ENCODE measurements at places on chromosomes 11 and 22.
A peak's percentile ranks its signal among the peaks of the same experiment; 100 is the strongest.

GRCh38 chr11:106733635-106734034 is 284.6 kb downstream of the GUCY1A2 start:
- no peak for DNase-seq

- no peak for DNase-seq
Measured at GRCh38 chr11:31340903-31341572, 28.5 kb downstream of the DCDC1 start.

- DNase-seq = no peak
Measured at GRCh38 chr11:116224154-116224888, 548.5 kb downstream of the BUD13 start.

DNA sequence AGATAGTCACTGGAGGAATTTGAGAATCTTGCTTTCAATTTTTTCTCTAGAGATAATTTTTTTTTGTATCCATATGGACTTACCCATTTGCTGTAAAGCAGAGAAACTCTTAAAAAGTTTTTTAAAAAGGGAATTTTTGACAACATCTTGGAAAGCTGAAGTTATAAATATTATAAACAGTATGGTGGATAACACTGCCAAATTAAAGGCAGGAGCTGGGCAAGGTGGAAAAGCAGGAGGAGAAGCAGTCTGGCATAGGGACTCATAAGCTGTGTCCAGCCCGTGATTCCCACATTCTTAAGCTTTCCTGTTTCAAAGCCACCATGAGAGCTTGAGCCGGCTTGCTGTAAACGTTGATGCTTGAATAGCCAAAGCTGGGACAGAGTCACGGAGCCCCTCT is 149.5 kb downstream of the NAV2 start:
- DNase-seq = no peak

GRCh38 chr11:29200791-29201562 is 815.9 kb downstream of the KCNA4 start:
- DNase-seq = no peak

DNA sequence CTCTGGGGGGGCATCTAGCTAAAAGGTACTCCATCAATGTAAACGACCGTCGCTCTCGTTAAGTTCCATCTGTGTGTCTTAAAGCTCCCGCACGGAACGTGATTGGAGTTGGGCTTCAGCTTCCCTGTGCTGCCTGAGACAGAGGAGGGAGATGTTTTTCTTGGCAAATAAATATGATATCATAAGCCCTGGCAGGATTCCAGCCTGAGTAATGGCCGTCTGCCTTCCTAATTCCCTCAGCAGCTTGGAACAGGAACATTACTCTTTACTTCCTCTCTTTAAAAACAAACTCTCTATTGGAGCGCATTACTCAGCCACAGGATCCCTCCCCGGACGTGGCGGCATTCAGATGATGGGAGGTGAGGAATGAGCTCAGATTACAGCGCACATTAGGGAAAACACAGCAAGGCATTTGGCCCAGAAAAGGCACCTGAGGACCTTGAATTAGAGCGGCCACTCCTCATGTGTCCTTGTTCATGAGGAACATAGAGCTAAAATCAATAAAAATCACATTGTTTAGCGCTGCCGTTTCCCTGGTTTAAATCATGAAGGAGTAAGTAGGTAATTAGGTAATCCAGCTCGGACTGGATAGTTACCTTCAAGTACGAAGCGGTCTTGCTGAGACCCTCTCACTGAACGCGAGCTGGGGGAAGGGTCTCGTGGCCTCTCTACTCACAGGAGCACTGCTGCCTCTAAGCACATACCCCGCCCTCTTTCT is 230.4 kb downstream of the ST3GAL4 start:
- peak; percentile 68 for DNase-seq

GRCh38 chr11:71962428-71963038 is 33.7 kb downstream of the RNF121 start:
- no peak for DNase-seq

DNA sequence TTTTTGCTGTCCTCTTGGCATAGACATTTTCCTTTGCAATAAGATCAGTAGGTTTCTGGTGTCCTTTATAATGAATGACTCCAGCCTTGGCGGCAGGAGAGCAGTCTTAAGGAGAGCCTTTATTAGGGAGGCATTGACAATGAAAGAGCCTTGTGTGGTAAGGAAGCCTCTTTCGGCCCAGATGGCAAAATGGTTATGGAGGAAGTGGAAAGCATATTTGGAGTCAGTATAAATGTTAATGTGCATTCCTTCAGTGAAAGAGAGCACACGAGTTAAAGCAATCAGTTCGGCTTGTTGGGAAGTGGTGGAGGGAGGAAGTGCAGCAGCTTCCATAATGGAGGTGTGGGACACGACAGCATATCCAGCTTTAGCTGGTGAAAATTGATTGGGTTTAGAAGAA is 18.1 kb upstream of the ANO1 start:
- no peak for DNase-seq

DNA sequence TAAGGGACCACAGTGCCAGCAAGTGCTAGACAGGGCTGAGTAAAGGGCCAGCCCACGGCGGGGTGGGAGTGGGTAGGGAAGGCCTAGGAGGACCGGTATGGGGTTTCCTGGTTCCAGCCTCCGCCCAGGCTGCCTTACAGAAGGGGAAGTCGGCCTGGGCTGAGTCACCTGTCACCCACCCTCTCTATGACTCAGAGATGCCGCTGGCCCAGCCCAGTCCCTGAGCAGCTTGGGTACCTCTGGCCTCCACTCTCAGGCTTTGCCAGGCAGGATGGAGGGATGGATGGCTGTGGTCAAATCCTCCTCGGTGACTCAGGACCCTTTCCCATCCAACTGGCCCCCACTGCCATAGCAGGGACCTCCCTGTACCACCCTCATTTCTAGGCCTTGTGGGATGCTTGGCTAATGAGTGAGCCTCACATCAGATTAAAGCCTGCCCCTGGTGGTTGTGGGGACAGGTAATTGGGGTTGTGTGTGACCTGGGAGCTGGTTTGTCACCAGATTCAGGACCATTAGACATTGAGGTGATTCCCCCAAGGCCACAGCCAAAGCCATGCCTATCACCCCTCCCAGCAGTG is 13.9 kb downstream of the SLC35E4 start:
- DNase-seq = peak; percentile 65

DNA sequence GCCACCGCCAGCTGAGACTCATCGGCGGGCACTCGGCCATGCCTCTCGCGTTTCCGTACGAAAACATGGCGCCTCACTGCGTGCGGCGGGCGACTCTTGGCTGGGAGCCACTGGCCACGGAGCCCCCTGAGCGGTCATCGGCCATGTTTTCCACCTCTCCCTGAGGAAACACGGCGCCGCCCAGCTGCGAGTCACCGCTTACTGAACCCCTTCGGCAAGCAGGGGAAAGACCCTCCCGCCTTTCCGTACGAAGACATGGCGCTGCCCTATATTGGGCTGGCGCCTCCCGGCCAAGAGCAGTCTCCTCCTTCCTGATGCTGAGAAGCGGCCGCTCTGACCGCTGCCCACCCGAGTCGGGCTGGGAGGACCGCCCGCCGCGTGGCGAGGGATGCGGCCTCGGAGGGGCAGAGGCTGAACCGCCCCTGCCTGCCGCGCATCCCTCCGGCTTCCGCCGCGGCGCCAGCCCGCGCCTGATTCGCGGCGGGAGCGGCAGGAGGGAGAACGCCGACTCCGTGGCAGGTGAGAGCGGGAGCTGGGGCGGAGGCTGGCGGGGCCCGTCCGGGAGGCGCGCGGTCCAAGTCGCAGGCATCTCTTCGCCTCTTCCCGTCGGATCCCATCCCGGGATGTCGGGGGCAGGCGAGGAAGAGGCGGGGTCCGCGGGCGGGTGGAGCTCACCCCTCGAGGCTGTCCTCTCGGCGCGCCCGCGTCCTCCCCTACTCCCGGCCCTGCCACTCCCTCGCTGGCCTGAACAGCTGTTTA is at the start of gene TCP11L1:
TSS of gene TCP11L1 (plus strand) at position 299 of the 759 bp plus-strand sequence. CDS start 4,202 bp downstream, outside the sequence.
- DNase-seq = no peak

GRCh38 chr11:8289492-8289918 is 25.8 kb upstream of the LMO1 start:
- no peak for DNase-seq

DNA sequence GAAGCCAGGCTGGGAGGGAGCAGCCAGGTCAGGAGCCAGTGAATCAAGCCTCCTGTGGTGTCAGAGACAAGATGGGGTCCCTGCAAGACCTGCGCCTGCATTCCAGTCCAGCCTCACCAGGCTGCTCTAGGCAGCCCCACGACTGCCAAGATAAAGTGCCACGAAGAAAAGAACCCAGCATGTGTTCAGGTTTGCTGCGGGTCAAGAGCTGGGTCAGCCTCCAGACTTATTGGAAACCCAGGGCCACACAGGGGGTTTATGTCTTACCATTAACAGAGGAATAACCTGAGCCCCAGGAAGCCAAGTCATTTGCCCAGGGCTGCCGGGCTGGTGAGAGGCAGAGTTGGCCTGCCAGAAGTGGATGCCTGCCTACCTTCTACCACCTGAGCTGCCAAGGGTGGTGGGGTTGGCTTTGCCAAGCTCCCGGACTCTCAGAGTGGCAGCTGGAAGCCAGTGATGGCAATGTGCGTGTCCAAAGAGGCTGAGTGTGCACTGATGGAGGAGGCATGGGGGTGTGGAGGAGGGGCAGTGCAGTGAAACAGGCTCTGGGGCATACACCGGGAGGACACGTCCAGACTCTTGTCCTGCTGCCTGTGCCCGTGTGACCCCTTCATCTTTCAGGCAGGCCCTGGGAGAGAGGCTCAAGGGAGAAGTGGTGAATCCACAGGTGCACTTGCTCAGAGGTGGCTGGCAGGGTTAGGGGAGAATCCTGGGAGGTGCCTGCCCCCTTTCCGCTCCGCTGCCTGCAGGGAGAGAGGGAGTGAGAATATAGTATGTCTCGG is 1.7 kb downstream of the RASD2 start:
- DNase-seq = no peak

- DNase-seq = no peak
Measured at GRCh38 chr22:20238536-20238900, 29.6 kb downstream of the RTN4R start.

- DNase-seq = no peak
Measured at GRCh38 chr22:24969560-24970301, 17.2 kb downstream of the KIAA1671 start.

DNA sequence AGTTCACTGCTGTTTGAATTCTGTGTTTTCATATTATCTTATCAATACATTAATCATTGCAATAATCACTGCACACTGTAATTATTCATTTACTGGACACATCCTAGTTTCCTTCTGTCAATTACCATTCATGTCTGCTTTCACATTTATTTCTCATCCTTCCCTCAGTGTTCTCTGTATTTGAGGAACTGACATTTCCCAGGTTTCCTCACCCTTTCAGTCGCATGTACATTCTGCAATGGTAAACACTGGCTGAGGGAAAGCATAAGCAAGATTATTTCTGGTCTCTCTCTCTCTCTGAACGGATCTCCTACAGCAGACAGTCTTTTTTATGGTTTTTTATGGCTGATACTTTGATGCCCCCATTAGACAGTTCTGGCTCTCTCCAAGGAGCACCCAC is 4.2 kb upstream of the HBD start:
- DNase-seq = no peak

- DNase-seq = no peak
Measured at GRCh38 chr11:72072348-72072747, 8.0 kb downstream of the NUMA1 start.

- no peak for DNase-seq
Measured at GRCh38 chr11:64919627-64920026, 2.6 kb upstream of the ATG2A start.

DNA sequence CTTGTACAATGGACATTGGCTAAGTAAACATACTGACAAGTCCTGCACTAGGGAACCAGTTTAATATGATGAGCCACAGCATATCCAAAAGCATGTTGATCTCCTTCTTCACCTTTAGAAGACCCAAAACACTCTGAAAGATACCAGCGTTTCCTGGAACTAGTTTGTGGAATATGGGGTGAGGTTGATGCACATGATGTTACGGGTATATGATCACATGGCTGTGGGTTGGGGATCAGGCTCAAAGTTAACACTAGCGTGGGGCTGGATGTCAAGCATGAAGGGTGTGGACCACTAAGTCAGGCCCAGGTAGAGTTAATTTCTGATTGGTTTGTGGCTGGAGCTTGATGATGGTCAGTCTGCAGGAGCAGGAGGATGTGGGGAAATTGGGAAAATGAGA is 9.0 kb downstream of the IGLL5 start:
- no peak for DNase-seq

DNA sequence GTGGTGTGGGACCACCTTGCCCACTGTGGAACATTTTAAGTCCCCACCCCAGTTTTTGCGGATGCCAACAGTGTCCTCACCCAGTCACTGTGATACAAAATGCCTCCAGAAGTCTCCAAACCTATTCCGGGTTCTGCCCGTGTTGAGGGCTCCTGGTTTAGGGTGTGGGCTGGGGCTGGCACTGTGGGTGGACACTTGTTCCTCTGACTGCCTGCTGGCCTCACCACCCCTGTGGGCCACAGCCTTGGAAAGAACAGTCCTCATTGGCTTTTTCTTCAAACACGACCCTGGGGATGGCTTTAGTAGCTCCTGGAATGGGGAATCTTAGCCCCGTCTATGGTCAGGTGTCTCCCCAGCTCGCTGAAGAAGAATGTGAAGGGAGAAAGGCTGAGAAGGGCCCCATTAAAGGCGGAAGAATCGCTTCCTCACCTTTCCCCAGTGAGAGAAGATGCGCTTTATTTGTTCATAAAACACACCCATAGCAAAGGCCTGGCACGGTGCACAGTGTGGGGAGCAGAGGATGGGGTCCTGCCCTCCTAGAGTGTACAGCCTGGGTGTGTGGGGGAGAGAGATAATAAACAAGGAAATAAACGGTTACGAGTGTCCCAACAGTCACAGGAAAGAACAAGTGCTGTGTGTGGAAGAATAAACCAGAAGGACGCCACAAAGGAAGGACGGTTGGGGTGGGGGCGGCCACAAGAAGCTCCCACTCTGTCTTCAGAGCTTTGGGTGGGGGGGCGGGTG is 91.6 kb upstream of the SLC22A12 start:
- no peak for DNase-seq
